ENCODE measurements at places on chromosomes 13 and 19. TPM values are rescaled to one million over a fixed set of nuclear protein-coding genes. Genes with fewer than 3 reads are reported as not detected.

GRCh38 chr19:17748884-17749638 lies 2.2 kb upstream of the FCHO1 start:
- DNase-seq: no peak

- DNase-seq: no peak
Measured at GRCh38 chr13:61084988-61085387, 330.7 kb downstream of the PCDH20 start.

- DNase-seq: no peak
Measured at GRCh38 chr19:8329996-8330395, 8.7 kb downstream of the RPS28 start.

DNA sequence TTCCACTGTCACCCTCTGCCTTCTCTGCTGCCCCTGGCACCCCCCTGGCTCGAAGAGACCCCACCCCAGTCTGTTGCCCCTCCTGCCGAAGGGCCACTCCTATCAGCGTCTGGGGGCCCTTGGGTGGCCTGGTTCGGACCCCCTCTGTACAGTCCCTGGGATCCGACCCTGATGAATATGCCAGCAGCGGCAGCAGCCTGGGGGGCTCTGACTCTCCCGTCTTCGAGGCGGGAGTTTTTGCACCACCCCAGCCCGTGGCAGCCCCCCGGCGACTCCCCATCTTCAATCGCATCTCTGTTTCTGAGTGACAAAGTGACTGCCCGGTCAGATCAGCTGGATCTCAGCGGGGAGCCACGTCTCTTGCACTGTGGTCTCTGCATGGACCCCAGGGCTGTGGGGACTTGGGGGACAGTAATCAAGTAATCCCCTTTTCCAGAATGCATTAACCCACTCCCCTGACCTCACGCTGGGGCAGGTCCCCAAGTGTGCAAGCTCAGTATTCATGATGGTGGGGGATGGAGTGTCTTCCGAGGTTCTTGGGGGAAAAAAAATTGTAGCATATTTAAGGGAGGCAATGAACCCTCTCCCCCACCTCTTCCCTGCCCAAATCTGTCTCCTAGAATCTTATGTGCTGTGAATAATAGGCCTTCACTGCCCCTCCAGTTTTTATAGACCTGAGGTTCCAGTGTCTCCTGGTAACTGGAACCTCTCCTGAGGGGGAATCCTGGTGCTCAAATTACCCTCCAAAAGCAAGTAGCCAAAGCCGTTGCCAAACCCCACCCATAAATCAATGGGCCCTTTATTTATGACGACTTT lies 2.0 kb downstream of the ZFP36 start:
- DNase-seq: no peak

- no peak for DNase-seq
Measured at GRCh38 chr13:23991119-23991518, 93.8 kb upstream of the C1QTNF9B start.

GRCh38 chr19:43765109-43765876 lies 10.5 kb upstream of the SMG9 start:
- peak; percentile 67 for DNase-seq

- DNase-seq: no peak
Measured at GRCh38 chr19:335072-335471, 9.5 kb downstream of the MIER2 start.

GRCh38 chr13:114151565-114152284 lies 19.3 kb upstream of the RASA3 start:
- no peak for DNase-seq

- DNase-seq: no peak
Measured at GRCh38 chr13:46195016-46195415, 13.0 kb upstream of the LCP1 start.

- DNase-seq: no peak
Measured at GRCh38 chr13:65508338-65508737, 1721.8 kb downstream of the PCDH9 start.

GRCh38 chr19:6048793-6049405 lies 61.4 kb downstream of the RFX2 start:
- peak; percentile 83 for DNase-seq

- no peak for DNase-seq
Measured at GRCh38 chr19:13700621-13701020, 63.7 kb upstream of the MRI1 start.

DNA sequence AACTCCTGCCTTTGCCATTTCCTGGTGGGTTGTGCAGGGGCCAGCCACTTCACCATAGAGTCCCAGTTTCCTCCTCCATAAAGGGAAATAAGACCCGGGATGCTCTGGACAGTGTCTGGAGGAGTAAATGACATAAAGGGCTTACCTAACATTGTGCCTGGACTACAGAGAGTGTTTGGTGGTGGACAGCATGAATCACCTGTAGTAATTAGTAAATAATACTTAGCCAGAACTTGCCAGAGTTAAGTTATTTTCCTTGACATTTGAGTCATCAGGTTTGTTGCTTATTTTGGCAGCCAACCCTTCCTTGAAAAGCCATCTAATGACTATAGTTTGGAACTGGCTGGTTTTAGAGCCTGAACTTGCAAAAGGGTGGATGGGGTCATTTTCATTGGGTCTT lies 159.2 kb downstream of the SLC7A1 start:
- no peak for DNase-seq

- no peak for DNase-seq
Measured at GRCh38 chr13:90623318-90624011, 724.0 kb upstream of the MIR17HG start.

- DNase-seq: no peak
Measured at GRCh38 chr19:18750295-18750970, 40.7 kb downstream of the COMP start.

- DNase-seq: no peak
Measured at GRCh38 chr19:38676023-38676877, 28.8 kb downstream of the ACTN4 start.

RAB3A gene
- 4.3 TPM for polyA plus RNA-seq

ZNF700 gene
- 8.4 TPM for polyA plus RNA-seq

U2AF2 gene
- 106 TPM for polyA plus RNA-seq

RASL11A gene
- polyA plus RNA-seq: 2.2 TPM

ZNF562 gene
- 18.6 TPM for polyA plus RNA-seq

KL gene
- polyA plus RNA-seq: 3.0 TPM

MBD3L3 gene
- polyA plus RNA-seq: not detected

SIAH3 gene
- polyA plus RNA-seq: 0.05 TPM

MUC16 gene
- polyA plus RNA-seq: 0.01 TPM

C2CD4C gene
- 0.70 TPM for polyA plus RNA-seq
